ENCODE measurements at places on chromosomes 13 and 19.

DNA sequence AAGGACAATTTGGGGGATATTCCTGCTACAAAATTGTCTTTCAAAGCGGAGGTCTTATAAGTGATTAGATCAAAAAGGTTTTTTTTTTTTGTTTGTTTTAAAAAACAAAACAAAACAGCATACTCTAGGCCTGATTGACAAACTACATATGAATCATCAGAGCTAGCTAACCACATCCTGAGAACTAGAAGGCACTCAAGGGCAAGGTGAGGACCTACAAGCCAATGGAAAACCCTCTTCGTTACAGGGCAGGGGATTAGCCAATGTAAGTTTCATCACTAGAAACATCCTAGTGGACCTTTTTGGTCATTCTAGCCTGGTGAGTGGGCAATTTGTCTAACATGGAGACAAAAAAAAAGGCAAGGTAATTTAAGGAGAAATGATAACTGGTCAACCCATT lies 428.6 kb downstream of the RFC3 start:
- DNase-seq, result no peak

DNA sequence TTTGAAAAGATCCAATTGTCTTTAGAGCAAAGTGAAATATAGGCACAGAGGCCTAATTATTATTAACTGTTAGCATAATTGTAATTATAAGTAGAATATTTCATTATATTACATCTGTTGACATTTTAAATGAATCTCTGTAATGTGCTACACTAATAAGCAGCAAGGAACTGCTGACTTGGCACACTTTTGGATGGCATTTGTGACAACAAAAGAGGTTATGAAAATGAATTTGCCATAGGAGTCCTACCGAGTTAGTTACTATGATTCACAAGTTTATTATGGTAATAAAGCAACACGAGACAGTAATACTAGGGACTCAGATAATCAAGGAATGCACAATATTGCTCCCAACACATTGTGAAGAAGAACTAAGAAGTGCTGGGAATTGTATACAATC lies 213.8 kb upstream of the PCDH9 start:
- no peak for DNase-seq

DNA sequence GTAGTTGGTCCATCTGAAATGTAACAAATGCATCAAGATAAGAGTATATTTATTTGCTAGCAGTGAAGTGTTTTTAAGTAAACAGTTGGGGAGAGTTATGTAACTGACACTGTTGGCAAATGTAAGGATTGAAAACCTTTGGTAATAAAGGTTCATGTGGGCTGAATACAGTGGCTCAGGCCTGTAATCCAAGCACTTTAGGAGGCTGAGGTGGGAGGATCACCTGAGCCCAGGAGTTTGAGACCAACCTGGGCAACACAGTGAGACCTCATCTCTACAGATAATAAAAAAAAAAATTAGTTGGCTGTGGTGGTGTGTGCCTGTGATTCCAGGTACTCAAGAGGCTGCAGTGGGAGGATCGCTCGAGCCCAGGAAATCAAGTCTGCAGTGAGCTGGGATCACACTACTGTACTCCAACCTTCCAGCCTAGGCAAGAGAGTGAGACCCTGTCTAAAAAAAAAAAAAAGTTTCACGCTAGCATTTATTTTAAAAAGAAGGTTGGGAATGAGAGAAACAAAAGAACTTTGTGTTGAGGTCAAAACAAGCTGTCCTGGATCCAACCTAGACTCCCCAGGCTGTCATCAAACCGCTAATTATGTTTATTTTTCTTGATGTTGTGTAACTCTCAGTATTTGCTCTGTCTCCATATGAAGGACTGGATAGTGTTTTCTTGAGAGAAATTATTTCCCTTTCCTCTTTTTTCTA lies 20.7 kb downstream of the SETDB2 start:
- DNase-seq, result no peak

DNA sequence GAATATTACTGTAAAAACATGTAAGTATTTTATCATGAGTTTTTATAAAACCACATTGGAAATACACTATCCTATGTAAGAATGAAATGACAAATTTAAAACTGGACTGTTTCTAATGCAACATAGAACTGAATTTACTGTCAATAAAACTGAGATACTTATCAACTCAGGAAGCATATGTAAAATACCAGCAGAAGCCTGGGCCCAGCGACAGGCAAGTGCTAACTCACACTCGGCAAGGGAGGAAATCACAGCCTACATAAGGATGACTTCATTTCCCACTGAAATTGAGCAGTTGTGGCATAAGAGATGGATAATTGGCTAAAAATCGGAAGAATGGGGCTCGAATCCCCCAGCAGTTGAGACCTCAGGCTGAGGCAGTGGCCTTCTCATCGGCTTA lies 12.1 kb downstream of the PROZ start:
- no peak for DNase-seq

DNA sequence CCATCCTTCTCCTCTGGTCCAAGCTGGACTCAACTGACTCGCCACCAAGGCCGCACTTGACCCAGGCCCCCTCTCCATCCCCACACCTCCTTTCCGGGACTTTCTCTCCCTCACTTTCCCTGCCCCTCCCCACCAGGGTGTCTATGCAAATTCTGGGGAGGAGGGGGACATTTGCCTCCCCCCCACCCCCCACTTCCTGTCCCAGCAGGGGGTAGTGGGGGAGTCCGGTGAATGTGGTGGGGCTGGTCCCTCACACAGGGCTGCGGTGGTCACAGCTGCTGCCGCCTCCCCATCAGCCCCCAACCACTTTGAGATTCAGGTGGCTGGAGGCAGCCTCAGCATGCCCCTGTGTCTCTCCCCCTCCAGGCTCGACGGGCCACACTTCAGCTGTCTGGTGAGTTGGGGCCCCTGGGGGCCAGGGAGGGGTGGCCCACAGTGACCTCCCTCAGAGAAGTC lies 870 bp downstream of the SPIB start:
- no peak for DNase-seq

- no peak for DNase-seq
Measured at GRCh38 chr13:26941345-26942174, 181.0 kb upstream of the GPR12 start.

GRCh38 chr13:73958657-73959397 lies 175.4 kb downstream of the KLF12 start:
- DNase-seq, result no peak

- DNase-seq, result no peak
Measured at GRCh38 chr19:4993683-4994082, 24.8 kb downstream of the KDM4B start.
